ENCODE measurements at places on chromosomes 5 and 9. TPM values are rescaled to one million over a fixed set of nuclear protein-coding genes. Genes with fewer than 3 reads are reported as not detected.
A peak's percentile ranks its signal among the peaks of the same experiment; 100 is the strongest.

DNA sequence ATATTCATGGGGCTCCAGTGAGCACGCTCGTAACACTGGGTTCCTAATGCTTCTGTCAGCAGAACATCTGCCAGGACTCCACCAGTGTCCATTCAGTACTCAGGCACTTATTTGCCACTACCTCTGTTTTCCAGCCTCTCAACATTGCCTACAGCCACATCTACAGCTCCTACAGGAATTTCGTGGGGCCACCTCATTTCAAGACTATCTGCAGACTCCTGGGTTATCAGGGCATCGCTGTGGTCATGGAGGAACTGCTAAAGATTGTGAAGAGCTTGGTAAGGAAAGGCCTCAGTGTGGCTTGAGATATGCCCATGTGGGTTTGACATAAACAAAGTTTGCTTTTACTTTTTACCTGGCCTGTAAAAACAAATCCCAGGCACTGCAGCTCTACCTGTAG lies 92.9 kb downstream of the CYFIP2 start:
- no peak for DNase-seq

GRCh38 chr5:82858151-82859025 lies 218.8 kb downstream of the TMEM167A start:
- no peak for DNase-seq

DNA sequence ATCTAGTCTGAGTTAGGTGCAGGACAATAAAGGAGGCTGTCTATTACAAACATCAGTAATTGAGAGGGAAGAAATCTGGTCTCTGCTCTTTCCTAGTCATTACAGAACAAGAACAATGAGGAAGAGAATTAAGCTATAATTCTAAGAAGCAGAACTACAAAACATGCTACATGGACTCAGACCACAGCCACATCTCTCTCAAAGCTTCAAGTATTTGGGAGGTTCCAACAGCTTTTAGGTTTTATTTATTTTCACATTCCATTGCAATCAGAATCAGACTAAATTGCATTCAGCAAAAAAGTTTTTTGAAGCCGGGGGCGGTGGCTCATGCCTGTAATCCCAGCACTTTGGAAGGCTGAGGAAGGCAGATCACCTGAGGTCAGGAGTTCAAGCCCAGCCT lies 1.1 kb upstream of the GRPEL2 start:
- DNase-seq, result no peak

DNA sequence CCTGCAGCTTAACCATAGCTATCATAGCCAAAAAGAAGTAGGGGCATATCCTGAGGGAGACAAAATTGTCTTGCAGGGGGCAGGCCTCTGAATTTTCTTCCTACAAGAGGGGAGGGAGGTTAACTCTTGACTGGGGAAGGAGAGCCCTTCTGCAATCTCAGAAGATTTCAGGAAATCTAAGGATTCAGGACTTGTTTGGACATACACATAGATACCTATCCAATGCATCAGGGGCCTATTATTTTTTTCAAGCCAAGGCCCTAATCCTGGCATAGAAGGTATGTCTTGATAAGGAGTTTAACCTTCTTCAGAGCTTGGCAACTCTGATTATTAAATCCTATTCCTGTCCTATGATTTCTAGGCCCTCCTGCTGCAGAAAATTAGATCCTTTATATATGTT lies 375.1 kb upstream of the ACTBL2 start:
- DNase-seq, result no peak

- peak; percentile 71 for DNase-seq
Observed at GRCh38 chr5:9046756-9047481, 499.0 kb downstream of the SEMA5A start.

DNA sequence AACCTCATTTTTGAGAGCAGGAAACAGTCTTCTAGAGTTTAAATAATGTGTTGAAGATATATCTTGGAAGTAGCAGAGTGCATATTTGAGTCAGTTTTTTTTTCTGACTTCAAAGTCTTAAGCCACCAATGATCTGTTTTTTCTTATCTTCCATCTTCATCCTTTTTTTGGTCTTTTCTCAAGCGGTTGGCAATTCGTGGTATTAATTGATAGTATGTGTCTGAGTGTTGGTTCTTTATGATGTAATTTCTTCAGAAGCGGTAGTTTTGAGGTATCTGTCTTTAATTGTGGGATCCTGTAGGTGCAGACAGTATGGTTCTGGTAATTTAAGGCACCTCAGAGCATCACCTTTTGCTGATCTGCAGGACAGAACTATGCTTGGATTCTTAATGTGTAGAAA lies 3.9 kb downstream of the CSNK1G3 start:
- no peak for DNase-seq

- DNase-seq, result no peak
Observed at GRCh38 chr9:96156171-96156974, 145.6 kb downstream of the HSD17B3 start.

DNA sequence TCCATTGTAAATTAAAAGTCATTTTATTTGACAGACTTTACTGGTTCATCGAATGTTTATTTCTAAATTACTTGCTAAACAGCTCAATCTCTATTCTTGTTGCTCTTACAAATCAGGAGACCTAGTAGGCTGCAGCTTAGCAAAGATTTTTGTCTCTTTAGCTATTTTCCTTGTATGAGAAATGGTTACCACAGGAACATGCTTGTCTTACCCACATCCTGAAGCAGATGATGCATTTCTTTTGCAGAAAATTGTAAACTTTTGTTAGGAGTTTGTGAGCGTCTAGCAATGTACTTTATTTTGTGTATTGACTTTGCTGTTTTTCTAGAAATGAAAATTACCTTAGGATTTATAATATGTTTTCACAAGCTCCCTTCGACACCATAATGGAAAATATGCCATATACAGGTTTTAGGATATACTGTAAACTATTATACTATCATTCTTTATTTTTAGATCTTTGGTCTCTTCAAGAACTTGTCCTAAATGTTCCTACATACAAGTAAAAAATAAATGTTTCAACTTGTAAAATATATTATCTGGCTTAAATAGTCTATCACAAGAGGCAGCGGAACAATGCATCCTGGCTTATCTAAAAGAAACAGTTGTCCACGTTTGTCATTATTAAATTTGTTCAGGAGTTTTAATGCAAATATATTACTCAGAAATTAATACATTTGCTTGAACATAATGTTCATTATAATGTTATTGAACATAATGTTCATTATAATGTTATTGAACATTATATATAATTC lies 54.1 kb downstream of the SPEF2 start:
- peak; percentile 13 for DNase-seq

Gene ADCY2
- under 0.01 TPM for total RNA-seq

Gene NXNL2
- 1.3 TPM for total RNA-seq

Gene SAPCD2
- 0.26 TPM for total RNA-seq

Gene SPATA6L
- total RNA-seq, result 1.2 TPM

Gene OBP2B
- total RNA-seq, result not detected
